ENCODE measurements at places on chromosomes 6 and 20.

DNA sequence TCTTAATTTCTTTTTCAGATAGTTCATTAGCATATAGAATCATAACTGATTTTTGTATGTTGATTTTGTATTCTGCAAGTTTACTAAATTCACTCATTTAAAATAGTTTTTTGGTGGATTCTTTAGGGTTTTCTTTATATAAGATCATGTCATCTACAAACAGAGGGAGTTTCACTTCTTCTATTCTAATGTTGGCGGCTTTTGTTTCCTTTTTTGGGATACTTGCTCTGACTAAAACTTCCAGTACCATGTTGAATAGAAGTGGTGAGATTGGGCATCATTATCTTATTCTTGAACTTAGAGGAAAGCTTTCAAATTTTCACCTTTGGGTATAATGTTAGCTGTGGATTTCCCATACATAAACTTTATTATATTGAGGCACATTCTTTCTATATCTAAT lies 296.9 kb downstream of the BCKDHB start:
- DNase-seq, result no peak

GRCh38 chr20:25376236-25376635 lies 14.4 kb downstream of the ABHD12 start:
- DNase-seq, result no peak

DNA sequence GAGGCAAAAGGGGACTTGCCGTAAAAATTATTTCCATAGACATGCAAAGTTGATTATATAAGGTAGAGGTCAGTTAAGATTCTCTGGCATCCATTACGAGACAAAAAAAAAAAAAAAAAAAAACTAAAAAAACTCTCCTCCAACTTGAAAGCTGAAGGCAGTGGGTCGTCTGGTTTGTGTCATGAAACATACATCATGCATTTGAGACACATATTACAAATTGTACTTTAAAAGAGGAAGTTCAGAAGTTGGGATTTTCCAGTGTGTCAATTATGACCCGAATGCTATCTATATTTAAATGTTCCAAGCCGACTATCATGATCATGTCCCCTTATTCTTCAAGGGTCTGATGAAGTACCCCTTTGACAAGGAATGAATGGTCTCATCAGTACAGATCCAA lies 125.1 kb downstream of the ZNF217 start:
- DNase-seq, result no peak

DNA sequence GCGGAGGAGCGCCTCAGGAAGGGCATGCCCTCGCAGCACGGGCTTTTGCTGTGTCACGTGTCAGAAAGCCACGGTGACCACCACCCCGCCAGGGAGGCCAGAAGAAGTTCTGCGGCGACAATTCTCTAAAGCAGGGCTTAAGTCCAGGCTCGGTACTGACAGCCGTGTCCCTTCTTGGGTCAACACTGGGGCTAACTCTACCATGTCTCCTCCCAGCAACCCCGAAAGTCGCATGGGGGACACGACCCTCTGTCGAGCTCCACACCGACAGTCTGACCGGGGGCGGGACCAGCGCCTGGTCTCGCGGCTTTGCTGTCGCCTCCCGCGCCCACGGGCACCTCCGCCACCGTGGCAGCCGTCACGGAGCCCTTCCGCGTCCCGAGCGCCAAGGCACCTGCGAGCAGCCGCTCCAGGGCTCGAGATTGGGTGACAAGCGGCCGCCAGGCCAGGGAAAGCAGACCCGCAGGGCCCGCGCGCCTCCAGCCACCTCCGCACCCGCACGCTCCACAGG lies 534 bp downstream of the NANP start:
- DNase-seq, result peak; percentile 32

- DNase-seq, result no peak
These were observed 29.5 kb upstream of the SALL4 start for GRCh38 chr20:51831866-51832265.

DNA sequence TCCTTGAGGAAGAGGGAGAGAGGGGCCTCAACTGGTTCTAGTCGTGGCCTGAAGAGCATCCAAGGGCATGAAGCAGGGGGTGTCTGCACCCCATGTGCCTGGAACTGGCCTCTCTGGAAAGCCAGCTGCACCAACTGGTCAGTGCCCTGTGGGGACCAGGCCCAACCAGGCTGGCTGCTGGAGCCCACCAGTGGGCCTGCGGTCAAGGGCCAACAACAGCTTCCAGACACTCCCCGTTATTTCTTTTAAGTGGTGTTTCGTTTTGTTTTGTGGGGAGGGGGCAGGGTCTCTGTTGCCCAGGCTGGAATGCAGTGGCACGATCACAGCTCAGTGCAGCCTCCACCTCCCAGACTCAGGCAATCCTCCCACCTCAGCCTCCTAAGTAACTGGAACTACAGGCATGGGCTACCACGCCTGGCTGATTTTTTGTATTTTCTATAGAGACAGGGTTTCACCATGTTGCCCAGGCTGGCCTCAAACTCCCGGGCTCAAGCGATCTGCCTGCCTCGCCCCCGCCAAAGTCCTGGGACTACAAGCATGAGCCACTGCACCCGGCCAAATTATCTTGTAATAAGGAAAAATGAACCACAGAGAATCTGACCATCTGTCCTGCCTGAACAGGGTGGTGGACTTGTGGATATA lies 11.9 kb upstream of the C20orf144 start:
- no peak for DNase-seq

DNA sequence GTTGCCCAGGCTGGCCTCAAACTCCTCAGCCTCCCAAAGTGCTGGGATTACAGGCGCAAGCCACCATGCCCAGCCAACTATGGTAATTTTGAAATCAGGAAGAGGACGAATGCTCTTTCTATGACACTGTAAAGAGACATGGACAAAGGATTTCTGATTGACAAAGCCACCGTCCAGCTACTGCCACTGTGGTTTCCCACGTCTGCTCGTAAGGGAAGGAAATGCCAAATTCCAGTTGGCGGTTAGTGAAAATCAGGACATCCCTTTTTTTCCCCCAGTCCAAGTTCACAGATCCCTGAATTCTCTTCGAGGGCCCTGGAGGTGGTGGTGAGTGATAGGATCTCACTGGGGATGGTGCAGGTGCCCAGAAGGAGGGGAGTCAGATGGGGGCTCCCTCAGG lies 31.2 kb downstream of the SNAI1 start:
- no peak for DNase-seq

DNA sequence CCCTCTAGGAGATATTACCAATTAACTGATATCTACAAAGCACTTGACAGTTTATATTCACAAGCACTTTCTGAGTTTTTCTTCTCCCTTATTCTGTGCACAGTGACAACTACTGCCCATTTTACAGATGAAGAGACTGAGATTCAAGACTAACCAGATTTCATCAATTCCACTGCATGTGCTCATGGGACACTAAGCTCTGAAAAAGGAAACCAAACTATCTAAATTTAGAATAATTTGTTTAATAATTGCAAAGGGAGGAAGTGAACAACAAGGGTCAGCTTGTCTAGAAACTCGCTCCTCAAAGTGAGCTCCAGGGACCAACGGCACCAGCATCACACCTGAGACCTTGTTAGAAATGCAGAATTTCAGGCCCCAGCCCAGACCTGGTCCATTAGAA lies 50.8 kb upstream of the MYLIP start:
- DNase-seq, result no peak

GRCh38 chr6:89398762-89399525 lies 13.1 kb downstream of the RRAGD start:
- DNase-seq, result no peak

- no peak for DNase-seq
These were observed 126.2 kb downstream of the CD164 start for GRCh38 chr6:109255946-109256640.

DNA sequence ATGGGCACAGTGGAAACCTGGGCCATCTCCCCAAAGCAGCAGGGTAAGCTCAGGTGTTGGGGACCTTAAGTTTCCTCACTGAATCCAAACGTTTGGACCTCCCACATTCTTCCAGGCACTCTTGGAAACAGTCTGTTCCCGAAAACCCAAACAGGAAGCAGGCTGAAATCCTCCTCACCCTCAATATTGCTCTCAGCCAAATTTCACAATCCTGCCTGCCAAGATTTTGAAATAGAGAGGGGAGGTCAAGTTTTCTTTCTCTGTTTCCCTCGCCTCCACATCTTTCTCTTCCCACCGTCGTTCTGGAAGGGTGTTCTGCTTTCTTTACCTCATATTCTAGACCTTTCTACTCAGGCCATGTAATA lies 392.0 kb upstream of the SASH1 start:
- DNase-seq, result peak; percentile 94

DNA sequence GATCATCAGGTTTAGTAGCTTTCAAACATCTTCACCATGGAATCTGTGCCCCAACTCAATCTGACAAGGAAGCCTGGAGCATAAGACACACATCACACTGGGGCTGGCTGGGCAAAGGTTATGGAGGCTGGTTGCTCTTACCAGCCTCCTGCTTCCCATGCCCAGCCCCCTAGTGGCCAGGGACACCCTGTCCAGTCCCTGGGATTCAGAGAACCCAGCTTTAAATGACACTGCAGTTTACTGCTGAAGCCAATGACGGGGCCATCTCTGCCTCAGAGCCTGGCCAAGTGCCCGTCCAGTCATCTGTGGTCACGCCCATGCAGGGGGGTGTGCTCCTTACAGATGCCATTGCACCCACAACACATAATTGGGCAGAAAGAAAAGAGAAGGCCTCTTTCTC lies 272.9 kb downstream of the SMOC2 start:
- peak; percentile 43 for DNase-seq

- no peak for DNase-seq
These were observed 249.8 kb downstream of the HDGFL1 start for GRCh38 chr6:22819209-22819608.

GRCh38 chr6:94144807-94145206 lies 725.4 kb upstream of the EPHA7 start:
- peak; percentile 27 for DNase-seq

DNA sequence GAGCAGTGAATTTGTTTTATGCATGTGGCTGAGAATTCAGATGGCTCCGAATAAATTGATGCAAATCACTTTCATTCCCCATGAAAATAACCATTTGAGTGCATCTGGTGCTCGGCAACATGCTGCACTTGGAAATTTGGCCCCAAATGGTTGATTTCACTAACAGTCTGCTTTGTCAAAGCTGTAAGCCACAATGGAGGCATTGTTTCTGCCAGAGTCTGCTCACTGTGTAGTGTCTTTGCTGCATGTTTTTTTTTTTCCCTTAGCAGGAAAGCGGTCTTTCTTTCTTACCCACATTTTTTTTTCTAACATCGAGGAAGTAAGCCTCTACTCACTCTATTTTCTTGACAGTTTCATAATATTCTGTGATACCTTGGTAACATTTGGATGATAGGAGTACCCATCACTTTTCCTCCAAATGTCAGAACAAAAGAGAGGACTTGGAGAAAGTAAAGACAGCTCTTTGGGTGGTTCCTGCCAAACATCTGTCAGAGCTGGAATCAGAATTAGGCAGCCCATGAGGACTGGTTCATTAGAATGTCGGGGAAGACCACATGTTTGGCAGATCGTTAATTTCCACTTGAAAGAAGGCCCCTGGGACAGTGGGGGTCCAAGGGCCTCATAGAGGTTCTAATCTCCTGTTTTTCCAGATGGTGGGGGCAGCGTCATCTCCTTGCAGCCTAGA lies 149.5 kb downstream of the DOK5 start:
- DNase-seq, result no peak

DNA sequence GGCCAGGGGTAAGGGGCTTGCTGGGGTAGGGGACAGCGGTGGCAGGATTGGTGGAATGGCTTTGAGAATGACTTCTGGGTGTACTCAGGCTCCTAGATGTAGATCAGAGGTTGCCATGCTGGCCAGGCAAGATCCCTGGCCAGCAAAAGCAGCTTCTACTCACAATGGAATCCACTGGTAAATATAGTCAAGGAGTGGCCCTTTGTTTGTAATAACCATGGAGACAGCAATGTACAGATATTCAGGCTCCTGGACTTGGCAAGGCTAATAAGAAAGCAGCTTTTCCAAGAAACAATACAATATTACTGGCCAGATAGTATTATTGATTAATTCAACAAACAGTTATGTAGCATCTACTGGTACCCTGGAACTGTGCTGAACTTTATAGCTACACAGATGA lies 37.9 kb downstream of the CDH26 start:
- no peak for DNase-seq

GRCh38 chr6:217048-217659 lies 75.1 kb upstream of the DUSP22 start:
- DNase-seq, result peak; percentile 28

DNA sequence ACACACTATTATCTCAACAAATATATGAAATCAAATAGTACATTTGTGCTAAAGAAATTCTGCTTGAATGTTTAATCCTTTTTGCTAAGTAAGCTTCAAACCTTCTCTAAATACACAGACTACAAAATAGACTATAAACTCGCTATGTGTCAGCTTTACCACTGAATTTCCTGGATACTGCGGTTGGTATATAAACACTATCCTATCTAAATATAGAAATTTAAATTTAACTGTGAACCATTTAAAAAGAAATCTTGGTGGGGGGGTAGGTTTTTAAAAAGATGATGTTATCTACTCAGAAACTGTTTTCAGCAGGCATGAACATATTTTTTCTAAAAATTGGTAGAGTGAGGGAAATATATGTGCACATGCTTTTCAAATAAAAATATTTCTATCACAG lies 306.5 kb upstream of the RUNX2 start:
- DNase-seq, result no peak

GRCh38 chr6:159037756-159038290 lies 7.0 kb downstream of the TAGAP start:
- DNase-seq, result no peak

DNA sequence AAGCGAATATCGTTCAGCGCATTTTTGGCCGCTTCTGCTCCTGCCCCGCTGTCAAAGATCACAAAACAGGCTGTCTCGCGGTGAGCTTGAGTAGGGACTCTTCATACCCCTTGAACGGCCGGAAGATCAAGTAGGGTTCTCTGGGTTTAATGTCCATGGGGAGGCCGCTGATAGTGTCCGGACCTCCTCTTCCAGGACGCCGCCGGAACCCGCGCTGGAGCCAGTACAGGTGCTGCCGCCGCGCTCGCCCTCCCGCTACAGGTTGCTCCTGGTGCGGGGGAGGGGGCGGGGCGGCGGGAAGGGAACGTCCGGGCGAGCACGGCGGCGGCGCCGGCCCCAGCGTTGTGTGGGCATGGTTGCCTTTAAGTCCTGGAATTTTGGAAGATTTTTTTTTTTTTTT lies 67.4 kb downstream of the KHDC1L start:
- no peak for DNase-seq

- DNase-seq, result no peak
These were observed 9.4 kb upstream of the SRC start for GRCh38 chr20:37336369-37337207.

DNA sequence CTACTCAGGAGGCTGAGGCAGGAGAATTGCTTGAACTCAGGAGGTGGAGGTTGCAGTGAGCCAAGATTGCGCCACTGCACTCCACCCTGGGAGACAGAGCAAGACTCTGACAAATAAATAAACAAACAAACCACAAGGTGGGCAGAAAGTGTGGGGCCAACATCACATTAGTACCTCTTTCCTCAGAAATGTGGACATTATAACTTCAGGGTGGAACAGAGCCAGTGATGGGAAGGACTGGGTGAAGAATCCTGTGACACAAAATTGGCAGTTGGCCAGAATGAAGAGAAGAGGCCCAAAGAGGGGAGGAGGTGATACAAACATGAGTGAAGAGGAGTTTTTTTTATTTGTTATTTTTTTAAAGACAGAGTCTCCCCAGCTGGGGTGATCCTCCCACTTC lies 50.6 kb downstream of the NUP153 start:
- peak; percentile 66 for DNase-seq

All from MCF 10A (cell line).